T-cell (primary cell): ENCODE measurements at places on chromosomes 12 and 14. TPM values are rescaled to one million over a fixed set of nuclear protein-coding genes. Genes with fewer than 3 reads are reported as not detected.
A peak's percentile ranks its signal among the peaks of the same experiment; 100 is the strongest.

- peak; percentile 29 for DNase-seq
These were observed 19.0 kb downstream of the SSH1 start for GRCh38 chr12:108838194-108839017.

GRCh38 chr12:24852420-24852819 lies 96.5 kb downstream of the BCAT1 start:
- DNase-seq, result no peak

GRCh38 chr12:120651821-120652220 lies 11.4 kb downstream of the CABP1 start:
- no peak for DNase-seq

DNA sequence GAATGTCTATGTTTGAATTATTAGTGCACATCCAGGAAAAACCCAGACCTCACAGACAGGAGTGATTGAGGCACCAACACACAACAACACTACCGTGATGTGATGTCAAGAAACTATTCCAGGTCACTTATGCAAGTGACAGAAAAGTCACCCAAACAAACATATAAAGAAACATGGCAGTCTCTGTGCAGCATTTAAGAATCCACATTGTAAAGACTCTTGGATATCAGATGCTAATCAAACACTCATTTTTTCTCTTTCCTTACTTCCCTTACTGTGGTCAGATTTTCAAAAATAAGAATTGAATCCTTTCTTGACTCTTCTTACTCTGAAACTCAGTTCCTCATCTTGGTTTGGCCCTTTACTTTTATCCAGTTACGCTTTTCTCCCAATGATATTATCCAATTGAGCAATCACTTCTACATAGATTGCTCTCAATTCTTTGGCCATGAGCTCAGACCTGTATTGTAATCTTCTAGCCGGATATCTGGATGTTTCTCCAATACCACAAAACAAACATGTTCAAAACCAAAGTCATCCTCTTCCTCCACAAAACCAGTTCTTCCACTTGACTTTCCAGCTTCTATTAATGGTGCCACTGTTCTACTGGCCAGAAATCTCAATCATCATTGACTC lies 115.4 kb downstream of the DUSP6 start:
- DNase-seq, result no peak

DNA sequence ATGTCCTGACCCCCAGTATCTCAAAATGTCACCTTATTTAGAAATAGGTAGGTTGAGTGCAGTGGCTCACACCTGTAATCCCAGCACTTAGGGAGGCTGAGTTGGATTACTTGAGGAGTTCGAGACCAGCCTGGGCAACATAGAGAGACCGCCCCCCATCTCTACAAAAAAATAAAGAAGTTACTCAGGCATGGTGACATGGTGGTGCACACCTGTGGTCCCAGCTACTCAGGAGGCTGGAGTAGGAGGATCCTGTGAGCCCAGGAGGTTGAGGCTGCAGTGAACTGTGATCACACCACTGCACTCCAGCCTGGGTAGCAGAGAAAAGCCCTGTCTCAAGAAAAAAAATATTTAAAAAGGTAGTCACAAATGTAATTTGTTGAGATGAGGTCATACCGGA lies 27.9 kb upstream of the RBM19 start:
- DNase-seq, result no peak

DNA sequence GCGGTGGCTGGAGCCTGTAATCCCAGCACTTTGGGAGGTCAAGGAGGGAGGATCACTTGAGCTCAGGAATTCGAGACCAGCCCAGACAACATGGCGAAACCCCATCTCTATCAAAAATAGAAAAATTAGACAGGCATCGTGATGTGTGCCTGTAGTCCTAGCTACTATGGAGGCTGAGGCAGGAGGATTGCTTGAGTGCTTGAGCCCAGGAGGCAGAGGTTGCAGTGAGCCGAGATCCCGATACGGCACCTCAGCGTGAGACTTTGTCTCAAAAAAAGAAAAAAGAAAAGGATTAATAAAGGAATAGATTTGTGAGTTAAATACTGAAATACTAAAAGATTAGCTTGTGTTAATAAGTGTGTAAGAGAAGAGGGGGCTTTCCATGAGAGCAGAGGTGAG lies 29.4 kb downstream of the RPGRIP1 start:
- DNase-seq, result no peak

GRCh38 chr14:65731933-65732506 lies 319.5 kb downstream of the FUT8 start:
- DNase-seq, result no peak

DNA sequence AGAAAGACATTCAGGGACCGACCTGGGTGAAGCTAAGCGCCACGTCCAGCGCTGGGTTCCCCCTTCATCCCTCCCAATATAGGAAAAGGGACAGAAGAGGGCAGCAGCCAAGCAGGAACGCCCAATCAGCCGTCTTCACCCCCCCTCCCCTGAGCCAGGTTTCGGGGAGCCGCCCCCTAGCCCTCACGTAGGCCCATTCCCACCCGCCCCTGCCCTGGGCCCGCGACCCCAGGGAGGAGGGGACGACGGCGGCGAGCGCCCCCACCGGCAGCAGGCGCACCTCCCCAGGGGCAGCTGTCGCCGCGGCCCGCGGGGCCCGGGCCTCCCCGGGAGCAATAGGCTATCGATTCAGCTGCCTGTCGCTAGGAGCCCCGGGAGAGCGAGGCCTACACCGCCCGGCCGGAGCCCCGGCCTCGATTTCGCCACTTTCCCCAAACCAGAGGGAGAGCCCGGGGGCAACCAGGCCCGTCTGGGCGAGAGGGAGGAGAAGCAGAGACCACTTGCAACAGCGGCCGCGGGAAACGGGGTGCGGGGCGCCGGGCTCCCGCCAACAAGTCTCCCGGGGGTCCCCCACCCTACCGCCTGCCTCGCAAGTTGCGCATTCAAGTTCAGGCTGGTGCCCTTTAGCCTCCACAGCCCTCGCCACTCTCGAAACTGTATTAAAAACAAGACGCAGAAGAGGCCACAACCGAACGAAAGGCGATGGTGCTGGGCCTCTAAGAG lies 1.3 kb downstream of the DCAF5 start:
- DNase-seq, result peak; percentile 78

DNA sequence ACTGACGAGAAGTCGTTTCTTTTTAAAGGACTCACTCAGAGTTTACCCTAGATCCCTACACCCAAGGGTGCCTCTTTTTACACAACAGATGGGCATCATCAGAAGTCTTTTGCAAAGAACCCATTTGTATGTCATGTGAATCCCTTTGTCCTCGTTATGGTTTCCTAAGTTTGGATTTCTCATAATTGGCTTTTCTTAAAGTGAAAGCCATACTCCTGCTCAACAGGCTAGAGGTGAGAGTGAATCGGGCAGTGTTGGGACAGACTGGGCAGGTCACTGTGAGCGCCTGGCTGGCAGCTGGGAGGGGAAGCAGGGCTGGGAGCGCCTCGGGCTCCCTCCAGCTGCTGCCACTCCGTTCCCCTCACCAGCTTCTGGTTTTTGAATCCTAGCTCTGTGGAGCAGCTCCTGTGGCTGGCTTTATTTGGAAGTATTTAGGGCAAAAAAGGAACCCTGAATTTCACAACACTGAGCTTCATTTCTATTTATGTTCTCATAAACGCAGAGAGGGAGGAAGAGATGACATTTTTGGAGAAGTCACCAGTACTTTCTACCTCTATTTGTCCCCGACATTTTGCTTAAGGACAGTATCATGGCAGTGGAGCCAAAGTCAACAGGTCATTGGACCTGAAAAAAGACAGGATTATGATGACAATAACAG lies 63.8 kb upstream of the ACTN1 start:
- DNase-seq, result no peak

Gene GPR68
- 15.0 TPM for total RNA-seq

Gene P2RX2
- total RNA-seq, result not detected

Gene LRP1
- 5.9 TPM for total RNA-seq

Gene GRIP1
- total RNA-seq, result 3.5 TPM
